ENCODE measurements at places on chromosomes 12 and 14.

DNA sequence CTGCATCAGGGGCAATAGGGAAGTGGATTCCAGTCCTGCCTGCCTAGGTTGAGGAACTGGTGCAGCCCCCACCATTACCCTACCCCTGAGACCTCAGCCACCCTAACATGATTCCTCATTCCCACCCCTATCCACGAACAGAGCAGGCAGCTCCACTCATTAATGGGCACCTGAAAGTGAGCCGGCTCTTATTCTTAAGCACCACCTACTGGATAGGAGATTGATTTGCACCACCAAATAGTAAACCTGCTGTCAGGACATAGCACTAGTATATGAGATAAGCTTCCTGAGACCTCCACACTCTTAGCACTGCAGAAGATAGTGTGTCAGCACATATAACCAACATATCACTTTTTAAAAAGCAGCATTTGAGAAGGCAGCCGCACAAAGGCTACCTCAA is 573.2 kb downstream of the SOX5 start:
- DNase-seq = no peak

GRCh38 chr12:57129321-57129842 is 1.1 kb downstream of the LRP1 start:
- DNase-seq = no peak

- DNase-seq = no peak
These were observed 88.0 kb downstream of the ANO6 start for GRCh38 chr12:45303945-45304344.

DNA sequence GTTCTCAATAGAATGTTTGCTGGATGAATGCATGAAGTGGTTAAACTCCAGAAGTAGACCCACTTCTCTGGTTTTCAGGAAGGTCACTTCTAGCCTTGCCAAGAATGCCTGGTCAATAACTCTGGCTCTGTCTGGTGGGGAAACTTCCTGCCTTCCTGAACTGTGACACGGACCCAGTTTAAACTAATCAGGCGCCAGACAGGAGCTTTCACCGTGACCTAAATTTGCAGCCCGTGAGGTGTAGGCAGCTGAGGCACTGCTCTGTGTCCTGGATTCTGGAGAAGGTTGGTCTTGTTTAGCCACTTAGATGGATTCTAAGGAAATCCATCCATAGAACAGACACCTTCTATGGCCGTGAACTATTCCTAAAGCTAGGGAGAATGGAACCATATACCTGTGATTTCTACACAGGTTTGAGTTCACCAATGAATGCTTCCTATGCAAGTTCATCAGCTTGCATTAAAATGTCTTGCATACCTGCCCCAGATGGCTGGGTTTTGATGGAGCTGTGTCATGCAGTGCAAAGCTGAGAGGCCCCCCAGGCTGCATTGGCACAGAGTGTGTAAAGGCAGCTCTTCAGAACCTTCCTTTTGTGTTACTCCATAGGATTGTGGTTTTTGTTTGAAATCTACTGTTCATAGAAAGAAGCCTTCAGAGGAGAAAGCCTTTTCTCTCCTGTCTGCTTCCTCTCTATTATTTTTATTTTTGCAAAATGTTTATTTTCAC is 4.4 kb downstream of the CHST11 start:
- DNase-seq = no peak

DNA sequence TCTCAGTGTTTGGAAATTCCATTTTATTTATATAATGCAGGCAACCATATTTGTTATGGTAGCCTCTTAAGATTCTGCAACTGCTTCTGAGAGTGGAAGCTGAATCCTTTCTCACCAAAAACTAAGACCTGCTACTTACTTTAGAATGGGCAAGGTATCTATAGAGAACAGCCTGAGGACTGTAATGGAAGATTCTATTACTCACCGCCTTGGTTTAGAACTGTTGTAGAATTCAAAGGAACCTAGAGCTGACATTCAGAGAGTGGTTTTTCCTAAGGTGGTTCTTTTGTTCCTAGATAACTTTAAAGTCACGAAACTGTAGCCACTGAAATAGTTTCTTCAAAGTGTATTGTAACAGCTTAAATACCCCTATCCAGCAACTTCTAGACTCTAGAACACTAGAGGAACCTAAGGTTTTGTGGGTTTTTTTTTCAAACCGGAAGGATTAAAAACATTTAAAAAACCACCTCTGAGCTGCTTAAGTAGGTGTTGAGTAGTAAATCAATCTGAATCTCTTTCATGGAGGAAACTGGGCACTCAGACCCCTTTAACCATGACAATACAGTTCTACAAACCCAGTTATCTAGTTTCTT is 4.2 kb downstream of the TDP1 start:
- no peak for DNase-seq

DNA sequence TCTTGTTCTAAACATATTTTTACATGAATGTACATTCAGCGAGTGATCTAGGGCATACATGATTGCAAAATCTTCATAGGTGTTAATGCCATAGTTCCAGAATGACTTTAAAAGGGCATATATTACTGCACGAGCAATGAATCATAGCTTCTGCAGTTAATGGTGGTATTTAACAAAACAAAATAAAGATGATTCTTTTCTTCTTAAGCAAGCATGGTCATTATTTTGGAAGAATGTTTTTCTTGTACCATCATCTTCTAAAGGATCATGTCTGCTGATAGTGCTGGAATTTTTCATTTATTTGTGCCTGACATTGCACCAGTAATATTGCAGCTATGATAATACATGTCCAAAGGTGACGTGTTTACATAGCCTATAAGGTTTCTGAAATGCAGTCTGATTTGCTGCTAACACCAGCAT is 388.6 kb downstream of the CCDC91 start:
- DNase-seq = no peak

- DNase-seq = no peak
These were observed 1282.2 kb upstream of the USP15 start for GRCh38 chr12:60977966-60978365.

GRCh38 chr14:61238611-61239245 is 42.4 kb downstream of the TMEM30B start:
- no peak for DNase-seq

DNA sequence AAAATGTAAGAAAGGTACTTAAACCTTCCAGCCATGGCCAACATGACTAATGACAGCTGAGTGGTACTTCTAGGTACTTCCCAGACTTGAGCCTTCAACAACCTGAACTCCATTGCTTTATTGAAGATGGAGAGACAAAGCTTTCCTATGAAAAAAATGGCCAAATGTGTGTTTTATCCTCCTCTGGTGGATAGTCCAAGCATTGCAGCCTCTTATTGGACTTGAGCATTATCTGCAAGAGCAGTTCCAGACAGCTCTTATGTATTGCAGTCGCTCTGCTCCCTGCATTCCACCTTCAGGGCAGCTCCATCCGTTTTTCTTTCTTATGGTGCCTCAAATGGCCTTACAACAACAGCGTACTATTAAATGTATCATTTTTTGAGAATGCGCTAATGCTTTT is 588.2 kb downstream of the NRXN3 start:
- DNase-seq = no peak

DNA sequence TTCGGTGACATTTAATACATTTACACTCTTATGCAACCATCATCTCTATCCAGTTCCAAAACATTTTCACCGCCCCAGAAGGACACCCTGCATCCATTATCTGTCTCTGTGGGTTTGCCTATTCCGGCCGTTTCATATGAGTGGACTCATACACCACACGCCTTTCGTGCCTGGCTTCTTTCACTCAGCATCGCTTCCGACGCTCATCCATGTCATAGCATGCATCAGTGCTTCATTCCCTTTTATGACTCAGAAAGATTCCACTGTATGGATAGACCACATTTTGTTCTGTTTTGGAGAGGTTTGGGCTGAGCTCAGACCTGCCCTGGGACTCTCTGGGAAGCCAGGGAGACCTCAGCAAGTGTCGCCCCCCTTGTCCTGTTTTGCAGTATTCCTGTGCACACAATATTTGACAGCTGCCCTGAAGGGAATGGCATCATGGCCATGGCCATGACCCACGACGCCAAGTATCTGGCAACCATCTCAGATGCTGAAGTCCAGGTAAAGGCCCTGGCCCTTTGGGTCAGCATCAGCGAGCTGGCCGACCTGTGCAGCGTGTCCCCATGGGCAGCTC is 23.8 kb downstream of the CFAP251 start:
- no peak for DNase-seq

DNA sequence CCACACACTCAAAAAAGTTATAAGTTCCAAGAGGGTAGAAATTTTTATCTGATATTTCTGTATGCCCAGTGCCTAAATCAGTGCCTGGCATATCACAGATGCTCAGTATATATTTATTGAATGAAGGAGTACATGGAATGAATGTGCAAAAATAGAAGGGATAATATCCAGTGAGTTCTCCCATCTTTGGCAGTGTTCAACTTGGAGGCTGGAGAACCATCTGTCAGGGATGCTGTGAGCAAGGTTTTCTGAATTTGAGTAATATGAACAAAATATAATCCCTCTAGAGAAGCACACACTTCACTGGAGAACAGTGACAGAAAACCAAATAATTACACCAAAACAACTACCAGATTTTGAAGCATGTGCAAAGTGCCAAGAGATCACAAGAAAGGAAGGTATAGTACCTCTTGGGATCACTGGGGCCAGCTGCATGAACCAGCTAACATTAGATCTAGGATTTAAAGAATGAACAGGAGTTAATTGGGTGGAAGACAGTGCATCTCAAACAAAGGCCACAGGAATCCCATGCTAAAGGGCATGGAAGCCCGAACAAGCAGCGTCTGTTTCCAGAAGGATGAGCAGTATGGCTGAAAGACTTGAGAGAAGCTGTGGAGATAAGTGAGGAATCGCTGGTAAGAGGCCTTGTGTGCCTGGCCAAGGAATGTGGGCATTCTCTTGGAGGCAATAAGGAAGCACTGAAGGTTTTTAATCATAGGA is 11.5 kb downstream of the SLC8A3 start:
- DNase-seq = no peak

GRCh38 chr12:60173224-60174170 is 577.7 kb downstream of the SLC16A7 start:
- no peak for DNase-seq

DNA sequence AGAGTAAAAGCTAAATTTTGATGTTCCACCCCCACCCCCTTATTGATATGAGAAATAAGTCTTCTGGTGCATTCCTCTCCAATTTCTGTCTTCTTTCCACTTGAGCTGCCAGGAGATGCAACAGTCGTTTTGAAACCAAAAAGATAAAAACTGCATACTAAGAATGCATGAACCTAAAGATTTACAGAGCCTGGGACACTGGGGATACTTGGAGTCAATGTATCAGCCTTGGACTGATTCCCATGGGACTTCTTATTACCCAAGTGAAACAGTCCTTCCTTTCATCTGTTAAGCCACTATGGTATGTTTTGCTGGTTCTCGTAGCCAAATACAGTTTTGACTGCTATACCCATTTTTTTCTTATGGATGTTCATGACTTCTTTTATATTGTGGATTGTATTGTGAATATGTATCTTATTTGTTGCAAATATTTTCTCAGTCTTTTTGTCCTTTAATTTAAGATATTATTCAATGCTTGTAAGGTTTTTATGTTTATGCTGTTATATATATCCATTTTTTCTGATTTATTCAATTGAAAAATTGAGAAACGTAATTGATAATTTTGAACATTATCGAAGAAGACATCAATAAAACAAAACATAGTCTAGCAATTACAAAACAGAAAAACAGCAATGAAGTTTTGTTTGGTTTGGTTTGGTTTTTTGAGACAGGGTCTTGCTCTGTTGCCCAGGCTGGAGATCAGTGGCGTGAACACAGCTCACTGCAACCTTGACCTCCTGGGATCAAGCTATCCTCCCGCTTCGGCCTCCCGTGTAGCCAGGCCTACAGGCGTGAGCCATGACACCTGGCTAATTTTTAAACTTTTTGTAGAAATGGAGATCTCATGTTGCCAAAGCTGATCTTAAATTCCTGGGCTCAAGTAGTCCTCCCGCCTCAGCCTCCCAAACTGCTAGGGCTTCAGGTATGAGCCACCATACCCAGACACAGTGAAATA is 85.4 kb upstream of the ETV6 start:
- DNase-seq = no peak

DNA sequence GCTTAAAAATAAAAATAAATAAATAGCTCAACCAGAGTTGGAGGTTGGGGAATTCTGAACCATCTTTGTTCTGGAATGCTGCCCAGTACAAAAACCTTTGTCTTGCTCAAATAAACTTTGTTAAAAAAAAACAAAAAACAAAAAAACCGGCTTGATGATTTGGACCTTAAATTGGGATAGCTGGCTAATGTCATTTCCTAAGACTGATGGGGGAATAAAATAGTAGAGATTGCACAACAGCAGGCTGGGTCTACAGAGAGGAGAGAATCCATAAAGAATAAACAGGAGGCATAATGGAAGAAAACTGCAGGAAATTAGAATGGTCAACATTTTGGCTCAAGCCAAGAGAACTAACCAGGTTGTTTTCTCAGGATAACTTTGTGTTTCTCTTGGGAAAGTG is 370.9 kb downstream of the AEBP2 start:
- DNase-seq = no peak

- no peak for DNase-seq
These were observed 22.7 kb downstream of the CLMN start for GRCh38 chr14:95296966-95297365.

GRCh38 chr12:131620946-131621681 is 89.8 kb upstream of the SFSWAP start:
- peak; percentile 86 for DNase-seq

GRCh38 chr12:57724936-57725740 is 13.4 kb downstream of the AGAP2 start:
- DNase-seq = no peak

DNA sequence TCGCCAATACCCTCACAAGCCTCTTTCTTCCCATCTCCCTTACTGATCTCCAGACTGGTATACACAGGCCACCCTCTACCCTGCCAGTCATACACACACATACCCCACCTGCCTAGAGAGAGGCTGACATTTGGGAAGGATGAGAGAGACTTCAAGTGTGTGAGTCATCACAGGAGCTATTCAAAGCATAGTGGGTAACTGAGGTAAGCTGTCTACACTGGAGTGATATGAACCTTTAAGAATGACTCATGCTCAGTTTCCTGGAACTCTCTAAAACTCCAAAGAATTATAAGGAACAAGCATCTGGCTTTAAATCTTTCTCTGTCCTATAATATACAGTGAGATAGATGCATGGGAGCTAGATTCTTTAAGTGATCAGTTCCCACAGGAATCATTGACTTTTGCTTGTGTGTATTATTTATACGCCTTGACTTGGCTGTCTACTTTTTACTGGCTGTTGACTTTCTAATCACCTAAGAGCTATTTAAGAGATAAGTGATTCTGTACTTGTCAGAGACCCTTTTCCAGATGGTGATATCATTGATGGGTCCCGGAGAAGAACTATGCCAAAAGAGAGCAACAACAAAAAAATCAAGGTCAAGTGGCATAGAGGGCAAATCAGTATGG is 5.8 kb downstream of the IGF1 start:
- no peak for DNase-seq

GRCh38 chr14:64795921-64796320 is 83.8 kb downstream of the SPTB start:
- no peak for DNase-seq

DNA sequence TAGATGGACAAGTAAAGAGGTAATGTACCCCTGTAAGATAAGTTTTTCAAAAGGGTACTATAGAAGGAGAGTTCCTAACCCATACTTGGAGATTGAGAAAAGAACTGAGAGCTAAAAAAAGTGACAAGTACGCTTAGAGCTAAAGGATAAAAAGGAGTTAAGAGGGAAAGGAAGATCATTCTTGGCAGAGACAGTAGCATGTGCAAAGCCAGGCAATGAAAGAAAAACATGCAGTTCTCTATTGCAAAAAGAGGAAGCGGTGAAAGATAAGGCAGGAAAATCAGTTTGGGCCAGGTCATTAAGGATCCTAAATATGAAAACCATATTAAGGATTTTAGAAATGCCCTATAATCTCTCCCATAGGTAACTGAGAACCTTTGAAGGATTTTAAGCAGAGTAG is 500.4 kb upstream of the GARIN6 start:
- DNase-seq = no peak

- DNase-seq = peak; percentile 95
These were observed at the start of gene TSPAN31 for GRCh38 chr12:57744777-57745484. TSS of gene TSPAN31 (plus strand) at chr12:57745039. CDS start at chr12:57745155, 116 bp downstream.
